Mammary epithelial cell (primary cell): ENCODE measurements at places on chromosomes 5 and 9. TPM values are rescaled to one million over a fixed set of nuclear protein-coding genes. Genes with fewer than 3 reads are reported as not detected.

DNA sequence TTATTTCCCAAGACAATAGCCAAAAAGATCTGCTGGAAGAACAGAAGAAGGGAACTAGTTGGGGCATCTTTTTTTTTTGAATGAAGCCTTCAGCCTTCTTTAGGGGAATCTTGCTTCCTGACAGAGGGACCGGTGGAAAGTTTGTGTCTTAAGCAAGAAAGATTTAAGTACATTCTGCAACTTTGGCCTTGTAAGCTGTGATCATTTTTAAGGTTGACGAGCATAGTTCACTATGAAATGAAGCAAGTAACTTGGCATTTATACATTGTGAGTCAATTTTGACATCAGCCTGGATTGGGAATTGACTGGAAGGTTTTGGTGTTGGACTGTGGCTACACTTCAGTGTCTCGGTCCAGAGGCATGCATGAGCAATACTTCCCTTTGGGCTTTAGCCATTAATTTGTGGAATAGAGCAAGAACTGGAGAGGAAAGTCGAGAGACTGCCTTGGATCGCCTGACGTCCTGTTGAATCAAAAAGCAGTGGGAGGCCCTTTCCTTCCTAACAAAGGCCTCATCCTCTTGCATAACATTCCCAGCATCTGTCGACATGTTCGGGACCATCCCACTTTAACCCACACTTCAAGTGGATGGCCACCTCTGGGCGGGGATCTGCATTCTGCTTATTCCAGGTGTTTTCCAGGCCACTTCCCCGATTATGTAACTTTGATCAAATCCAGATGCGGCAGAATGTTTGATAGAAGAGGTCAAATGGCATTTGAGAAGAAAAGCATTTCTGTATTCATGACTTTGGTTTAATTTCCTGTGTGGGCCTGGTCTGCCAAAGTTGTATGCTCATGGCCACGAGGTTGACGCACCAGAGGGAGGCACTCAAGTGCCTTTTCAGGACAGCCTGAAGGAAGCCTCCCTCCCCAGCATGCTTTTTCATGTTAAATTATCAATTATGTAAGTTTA, 12.5 kb downstream of the ABL1 start:
- peak; percentile 98 for DNase-seq

DNA sequence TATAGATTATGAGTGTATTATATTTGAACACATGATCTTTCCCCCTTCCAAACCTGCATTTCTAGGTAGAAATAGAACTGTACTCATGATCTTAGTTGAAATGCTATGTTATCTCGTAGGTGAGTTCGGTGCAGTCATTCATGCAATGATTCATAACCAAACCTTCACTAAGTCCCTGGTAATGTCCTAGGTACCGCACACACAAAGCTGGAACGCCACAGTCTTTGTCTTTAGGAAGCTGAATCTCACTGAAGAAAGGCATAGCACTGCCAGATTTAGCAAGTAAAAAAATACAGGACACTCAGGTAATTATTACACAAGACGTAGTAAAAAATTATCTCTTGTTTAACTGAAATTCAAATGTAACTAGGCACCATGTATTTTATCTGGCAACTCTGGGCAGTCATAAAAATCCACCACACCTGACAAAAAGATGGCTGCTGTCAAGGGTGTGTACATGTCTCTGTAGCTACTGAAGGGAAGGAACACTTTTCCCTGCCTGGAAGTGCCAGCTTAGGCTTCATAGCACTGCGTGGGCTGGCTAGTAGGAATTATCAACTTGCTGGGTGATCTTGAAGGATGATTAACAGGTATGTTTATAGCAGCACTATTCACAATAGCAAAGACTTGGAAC, 28.0 kb upstream of the TXN start:
- peak; percentile 58 for DNase-seq

- no peak for DNase-seq
Measured at GRCh38 chr5:134249469-134250379, 23.9 kb upstream of the PPP2CA start.

DNA sequence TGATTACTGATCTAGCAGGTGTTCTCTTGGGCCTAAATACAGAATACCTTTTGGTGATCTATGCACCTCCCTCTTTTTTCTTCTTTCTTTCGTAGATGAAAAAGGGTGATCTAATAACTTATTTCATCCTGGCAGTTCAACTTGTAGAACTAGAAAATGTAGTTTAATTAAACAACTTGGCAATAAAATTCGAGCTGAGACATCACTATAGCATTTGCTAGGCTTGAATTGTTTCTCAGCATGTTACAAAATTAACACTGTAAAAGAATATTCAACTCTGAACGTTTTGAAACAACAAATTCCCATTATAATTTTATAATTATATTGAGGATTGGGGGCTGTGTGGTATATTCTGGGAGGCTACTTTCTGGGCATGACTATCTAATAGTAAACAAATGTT, 19.5 kb downstream of the SMIM15 start:
- no peak for DNase-seq

DNA sequence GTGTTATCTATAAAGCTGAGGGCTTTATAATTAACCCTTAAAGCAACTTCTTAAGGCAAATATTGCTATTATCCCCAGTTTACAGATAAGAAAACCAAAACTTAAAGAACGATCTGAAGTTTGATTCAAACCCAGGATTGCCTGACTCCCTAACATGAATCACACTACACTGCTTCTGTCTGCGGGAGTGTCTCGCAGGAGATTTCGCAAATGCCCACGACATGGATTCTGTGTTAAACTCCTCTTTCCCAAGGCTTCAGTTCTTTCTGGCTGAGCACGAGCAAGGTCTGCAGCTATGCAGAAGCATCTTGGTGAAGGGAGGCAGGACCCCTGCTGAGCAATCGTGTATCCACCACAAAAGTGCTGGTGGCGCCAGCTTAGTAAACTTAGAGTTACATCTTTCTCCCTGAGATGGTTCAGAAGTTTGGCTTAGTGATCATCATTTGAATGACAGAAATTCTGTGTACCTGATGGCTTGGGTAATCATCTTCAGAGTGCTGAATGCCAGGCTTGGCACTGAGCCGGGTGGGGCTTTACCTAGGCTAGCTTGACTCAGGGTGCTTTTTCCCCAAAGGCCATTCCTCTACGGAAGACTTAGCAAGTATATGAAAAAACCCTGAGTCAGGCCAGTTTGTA, 81.4 kb upstream of the PIK3R1 start:
- no peak for DNase-seq

DNA sequence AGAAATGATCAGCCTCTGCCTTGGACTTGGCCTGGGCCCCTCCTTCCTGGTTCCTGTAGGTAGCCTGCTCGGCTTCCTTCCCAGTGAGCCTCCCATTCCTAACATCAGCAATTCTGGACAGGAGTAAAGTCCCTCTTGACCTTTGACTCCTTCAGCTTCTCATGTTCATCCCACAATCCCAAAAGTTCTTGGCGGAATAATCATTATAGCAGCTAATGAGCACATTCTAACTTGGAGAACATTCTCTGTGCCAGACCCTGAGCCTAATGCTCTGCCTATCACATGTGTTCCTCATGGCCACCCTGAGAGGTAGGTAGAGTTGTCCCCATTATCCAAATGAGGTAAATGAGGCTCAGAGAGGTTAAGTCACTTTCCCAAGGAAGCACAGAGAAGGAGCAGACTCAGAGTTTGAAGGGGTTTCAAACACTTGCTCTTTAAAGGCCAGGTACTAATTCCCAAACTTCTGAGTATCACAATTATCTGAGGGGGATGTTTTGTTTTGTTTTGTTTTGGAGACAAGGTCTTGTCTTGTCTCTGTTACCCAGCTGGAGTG, 21.2 kb downstream of the SWI5 start:
- DNase-seq = no peak

GRCh38 chr5:43075319-43076293, 35.5 kb upstream of the ANXA2R start:
- DNase-seq = no peak

DNA sequence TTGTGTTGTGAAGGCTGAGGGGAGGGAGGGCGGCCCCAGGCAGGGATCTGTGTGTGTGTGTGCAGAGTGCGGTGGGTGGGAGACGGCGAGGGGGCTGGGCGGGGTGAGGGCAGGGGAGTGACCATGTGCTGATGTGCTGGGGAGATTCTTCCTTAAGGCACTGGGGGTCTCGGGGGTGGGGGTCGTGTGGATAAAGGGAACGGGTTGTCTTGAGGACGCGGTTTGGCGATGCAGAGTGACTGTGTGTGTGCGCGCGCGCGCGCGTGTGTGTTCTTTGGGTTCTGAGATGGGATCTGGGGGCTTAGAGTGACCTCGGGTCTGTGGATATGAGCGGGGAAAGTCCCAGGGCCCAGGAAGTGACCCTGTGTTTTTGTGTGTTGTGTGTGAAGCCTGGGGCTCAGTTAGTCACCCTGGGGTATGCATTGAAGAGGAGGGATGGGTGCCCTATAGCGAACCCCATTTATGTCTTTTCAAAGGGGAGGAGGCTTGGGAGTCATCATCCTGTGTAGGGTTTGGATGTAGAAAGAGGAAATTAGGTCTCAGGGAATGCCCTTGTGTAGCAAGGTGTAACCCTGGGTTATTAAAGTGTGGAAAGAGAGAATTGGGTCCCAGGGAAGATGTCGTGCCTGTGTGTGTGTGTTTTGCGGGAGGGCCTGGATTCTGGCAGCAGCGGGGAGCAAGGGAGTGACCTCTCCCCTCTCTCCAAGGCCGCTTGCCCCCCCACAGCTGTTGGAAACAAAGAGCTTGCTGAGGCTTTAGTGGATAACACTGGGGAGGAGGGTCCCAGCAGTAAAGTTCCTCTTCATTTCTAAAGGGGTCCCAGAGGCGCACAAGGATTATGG, 1.4 kb downstream of the TMEFF1 start:
- DNase-seq = peak; percentile 9

DNA sequence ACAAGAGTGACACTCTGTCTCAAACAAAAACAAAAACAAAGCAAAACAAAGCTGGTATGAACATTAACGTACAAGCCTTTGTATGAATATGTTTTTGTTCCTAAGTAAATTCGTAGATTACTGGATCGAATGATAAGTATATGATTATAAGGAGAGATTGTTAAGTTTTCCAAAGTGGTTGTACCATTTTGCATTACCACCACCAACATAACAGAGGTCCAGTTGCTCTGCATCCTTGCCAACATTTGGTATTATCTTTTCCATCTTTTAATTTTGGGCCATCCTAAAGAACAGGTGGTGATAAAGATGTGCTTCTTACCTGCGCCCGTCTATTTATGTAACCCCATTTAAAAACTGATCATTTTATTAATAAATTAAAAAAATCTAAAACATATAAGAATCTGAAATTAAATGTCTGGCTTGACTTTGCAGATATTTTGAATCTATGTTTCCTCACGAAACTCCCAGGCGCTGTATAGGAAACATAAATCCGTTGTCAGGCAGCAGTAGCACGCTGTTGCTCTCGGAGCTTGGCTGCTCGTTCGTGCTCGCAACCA, 593 bp upstream of the NAA35 start:
- DNase-seq = no peak

DNA sequence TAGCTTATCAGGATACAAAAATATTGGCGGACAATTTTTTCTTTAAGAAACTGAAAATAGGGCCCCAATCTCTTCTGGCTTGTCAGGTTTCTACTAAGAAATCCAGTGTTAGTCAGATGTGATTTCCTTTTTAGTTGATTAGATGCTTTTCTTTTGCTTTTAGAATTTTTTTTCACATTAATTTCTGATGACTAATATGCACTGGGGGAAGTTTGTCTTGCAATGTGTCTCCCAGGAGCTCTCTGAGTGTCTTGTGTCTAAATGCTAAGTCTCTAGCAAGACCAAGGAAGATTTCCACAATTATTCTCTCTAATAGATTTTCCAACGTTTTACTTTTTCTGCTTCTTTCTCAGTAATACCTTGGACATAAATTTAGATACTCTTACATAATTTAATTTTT, 559.8 kb upstream of the TYRP1 start:
- DNase-seq = no peak

DNA sequence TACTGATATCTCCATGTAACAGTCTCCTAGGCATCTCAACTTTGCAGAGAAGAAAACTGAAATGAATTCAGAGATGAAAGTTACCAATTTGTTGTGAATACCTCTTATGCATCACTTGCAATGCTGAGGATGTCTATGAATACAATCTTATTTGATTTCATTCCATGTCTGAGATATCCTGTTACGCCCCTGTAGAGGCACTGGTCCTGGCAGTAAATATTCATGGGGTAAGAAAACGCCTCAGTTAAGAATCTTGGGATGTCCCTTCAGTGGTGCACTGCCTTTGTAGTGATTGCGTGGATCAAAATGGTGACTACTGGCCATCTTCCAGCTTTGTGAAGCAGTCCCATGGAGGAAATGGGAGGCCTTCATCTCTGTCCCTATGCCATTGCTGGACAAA, 229.1 kb upstream of the C9orf72 start:
- no peak for DNase-seq

DNA sequence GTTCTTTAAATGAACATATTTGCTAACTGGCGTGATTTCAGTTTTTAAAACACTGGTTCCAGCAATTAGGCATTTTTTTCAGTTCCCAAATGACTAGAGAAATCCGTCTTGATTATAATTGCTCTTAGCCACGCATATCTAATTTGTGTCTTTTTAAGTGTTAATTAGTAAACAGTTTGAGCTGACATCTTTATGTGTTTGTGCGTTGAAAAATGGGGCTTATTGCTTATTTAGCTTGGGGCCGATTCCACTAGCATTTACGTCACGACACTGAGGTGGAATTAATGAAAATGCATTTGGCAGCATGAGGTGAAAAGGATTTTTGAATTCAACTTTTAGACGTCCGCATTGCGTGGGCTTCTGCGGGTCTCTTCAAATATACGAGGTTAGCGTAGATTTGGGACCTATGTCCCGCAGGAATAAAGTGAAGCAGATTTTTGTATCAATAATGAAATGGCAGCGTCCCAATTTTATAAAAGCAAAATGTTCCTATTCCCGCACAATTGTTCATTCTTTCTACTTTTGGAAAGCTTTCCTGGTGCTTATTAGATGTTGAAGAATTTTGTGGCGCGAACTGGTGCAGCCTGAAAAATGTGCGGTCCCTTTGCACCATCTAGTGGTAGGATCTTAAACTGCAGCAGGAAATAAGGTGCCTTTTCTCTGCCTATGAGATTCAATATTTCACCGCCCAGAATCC, 122.7 kb upstream of the LMX1B start:
- peak; percentile 45 for DNase-seq

DNA sequence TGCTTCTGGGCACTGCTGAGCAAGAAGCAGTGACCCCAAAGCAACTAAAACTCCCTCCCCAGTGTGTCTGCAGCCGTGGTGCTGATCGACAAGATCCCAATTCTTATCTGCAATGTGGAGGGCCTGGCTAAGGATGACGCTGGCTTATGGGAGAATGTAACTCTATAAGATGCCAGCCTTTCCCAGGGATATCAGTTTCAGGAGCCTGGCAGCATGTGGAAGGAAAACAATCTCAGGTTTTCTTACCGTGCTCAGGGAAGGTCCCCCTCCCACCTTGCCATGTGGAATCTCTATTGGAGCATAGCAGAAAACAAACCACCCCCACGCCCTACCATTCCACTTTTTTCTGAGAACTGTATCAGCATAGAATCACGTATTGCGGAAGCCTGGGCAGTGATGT, 87.7 kb upstream of the PTPN3 start:
- DNase-seq = no peak

- DNase-seq = peak; percentile 5
Measured at GRCh38 chr5:1516615-1517601, 6.9 kb downstream of the LPCAT1 start.

GRCh38 chr9:114731701-114732100, 49.7 kb upstream of the TEX48 start:
- peak; percentile 48 for DNase-seq

KCNN2 gene
- total RNA-seq = not detected

C8G gene
- 0.50 TPM for total RNA-seq

DRD1 gene
- total RNA-seq = not detected

PKD2L2 gene
- total RNA-seq = not detected in 2 replicates

COL15A1 gene
- 0.50 TPM for total RNA-seq

ROR2 gene
- total RNA-seq = 0.13 and 0.66 TPM in 2 replicates

SIT1 gene
- not detected in 2 replicates for total RNA-seq

IFNA13 gene
- not detected for total RNA-seq

TLX3 gene
- not detected in 2 replicates for total RNA-seq

OLFM1 gene
- 0.27 and 0.33 TPM in 2 replicates for total RNA-seq

FAM151B gene
- 0.83 TPM for total RNA-seq

EIF4E1B gene
- not detected for total RNA-seq
